Activated naive CD4-positive, alpha-beta T cell treated with anti-CD3 and anti-CD28 coated beads for 36 hours (primary cell): ENCODE measurements at places on chromosomes 5 and 9. TPM values are rescaled to one million over a fixed set of nuclear protein-coding genes. Genes with fewer than 3 reads are reported as not detected.

DNA sequence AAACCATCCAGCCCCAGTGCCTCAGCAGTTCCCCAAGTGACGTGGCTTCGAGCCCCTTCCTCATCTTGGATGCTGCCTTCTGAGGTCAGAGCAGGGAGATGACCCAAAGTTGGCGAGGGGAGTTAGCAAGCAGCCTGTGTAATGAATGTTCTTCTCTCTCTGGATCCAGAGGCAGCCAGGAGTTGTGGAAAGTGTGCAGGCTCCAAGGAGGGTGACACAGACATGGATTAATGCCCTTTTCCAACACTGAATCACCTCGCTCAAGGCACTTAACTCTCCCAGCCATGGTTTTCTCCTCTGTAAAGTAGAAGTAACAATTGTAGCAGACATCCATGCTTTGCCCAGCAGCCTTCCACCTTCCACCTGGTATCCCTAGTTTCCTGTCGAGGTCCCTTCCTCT lies 64.6 kb upstream of the HAND1 start:
- no peaks in the 10 kb centered on the region for H3K36me3 ChIP-seq
- H3K4me1 ChIP-seq: no peaks in the 10 kb centered on the region
- DNase-seq: no peak
- no peak overlapping the region for H3K27ac ChIP-seq
- no peak overlapping the region for H3K4me3 ChIP-seq
- peaks cover 4% of the 10 kb centered on the region for H3K27me3 ChIP-seq

GRCh38 chr5:125348221-125348692 lies 601.8 kb upstream of the ZNF608 start:
- no peaks in the 10 kb centered on the region for H3K27me3 ChIP-seq
- no peak overlapping the region for H3K4me3 ChIP-seq
- DNase-seq: no peak
- H3K36me3 ChIP-seq: no peaks in the 10 kb centered on the region

DNA sequence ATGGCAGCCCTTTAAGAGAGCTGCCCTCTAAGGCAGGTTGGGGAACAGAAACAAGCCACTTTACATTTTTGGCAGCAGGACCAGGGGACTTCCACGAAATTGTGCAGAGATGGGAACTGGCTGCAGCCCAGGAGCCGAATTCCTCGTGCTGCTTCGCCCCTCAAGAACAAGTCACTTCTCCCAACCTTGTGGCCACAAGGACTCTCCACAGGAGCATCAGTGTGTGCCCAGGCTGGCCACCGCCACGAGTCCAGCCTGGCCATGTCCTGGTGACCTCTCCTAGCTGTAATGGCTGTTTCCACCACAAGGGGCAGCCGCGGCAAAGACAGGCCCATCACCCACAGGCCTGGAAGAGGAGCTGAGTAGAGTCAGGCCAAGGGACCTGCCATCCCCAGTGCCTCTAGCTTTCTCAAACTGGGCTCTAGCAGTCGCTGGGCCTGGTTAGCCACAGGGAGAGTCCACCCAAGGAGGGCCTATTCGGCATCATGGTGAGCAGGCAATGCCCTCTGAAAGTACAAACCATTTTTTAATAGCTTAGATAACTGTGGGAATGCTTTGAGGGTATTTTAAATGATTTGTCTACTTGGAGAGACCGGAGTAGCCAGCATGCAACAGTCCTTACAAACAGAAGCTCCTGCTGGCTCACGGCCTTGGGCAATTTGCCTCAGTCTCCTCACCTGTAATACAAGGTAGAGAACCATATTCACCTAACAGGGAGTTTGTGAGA lies 129.0 kb downstream of the COL23A1 start:
- no peaks in the 10 kb centered on the region for H3K4me1 ChIP-seq
- no peaks in the 10 kb centered on the region for H3K27me3 ChIP-seq
- no peaks in the 10 kb centered on the region for H3K36me3 ChIP-seq
- H3K27ac ChIP-seq: no peak overlapping the region
- DNase-seq: peak; percentile 73

- H3K27ac ChIP-seq: no peak overlapping the region
- H3K4me3 ChIP-seq: no peak overlapping the region
- no peaks in the 10 kb centered on the region for H3K27me3 ChIP-seq
- H3K4me1 ChIP-seq: no peaks in the 10 kb centered on the region
- no peaks in the 10 kb centered on the region for H3K36me3 ChIP-seq
These were observed 494.8 kb downstream of the MAT2B start for GRCh38 chr5:164000241-164000640.

DNA sequence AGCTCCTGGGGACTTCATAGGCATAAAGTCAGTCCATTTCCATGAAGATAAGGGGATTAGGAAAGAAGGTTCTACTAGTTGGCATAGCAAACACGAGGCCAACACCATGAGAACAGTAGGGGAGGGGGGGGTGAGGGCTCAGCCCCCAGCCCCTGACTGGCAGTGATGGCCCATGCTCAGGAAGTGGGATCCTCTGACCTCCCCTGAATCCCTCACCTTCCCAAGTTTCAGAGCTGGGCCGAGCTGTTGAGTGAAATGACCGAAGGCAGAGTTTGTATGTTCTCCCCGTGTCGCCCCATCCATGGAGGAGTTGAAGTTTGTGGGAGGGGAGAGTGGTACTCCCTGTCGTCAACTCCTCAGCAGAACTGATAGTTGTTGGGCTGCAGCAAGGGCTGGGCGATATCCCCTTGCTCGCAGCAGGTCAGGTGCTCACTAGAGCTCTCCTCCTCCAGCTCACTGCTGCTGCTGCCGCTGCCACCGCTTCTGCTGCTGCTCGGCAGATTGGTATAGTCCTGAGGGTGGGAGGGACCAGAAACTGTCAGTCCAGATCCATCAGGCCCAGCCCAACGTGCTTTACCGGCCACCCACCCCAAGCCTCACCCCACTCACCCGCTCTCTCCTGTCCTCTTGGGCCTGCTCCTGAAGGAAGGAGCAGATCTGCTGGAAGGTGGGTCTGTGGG lies 32.5 kb downstream of the CSF1R start:
- DNase-seq: no peak
- H3K36me3 ChIP-seq: peaks cover 32% of the 10 kb centered on the region
- no peak overlapping the region for H3K4me3 ChIP-seq
- H3K27ac ChIP-seq: no peak overlapping the region
- H3K27me3 ChIP-seq: no peaks in the 10 kb centered on the region

- no peak for DNase-seq
- peaks cover 3% of the 10 kb centered on the region for H3K27me3 ChIP-seq
- H3K27ac ChIP-seq: no peak overlapping the region
- no peak overlapping the region for H3K4me3 ChIP-seq
- H3K4me1 ChIP-seq: peaks cover 19% of the 10 kb centered on the region
These were observed 83.2 kb downstream of the TNC start for GRCh38 chr9:115034801-115035200.

- H3K36me3 ChIP-seq: no peaks in the 10 kb centered on the region
- H3K27me3 ChIP-seq: no peaks in the 10 kb centered on the region
- DNase-seq: peak; percentile 38
- peak overlapping the region; percentile 77 for H3K4me3 ChIP-seq
- H3K27ac ChIP-seq: no peak overlapping the region
These were observed 3.1 kb downstream of the IER5L start for GRCh38 chr9:129174724-129175514.

GRCh38 chr5:151083081-151083676 lies 2.3 kb upstream of the TNIP1 start:
- peak overlapping the region; percentile 82 for H3K4me3 ChIP-seq
- DNase-seq: peak; percentile 91
- H3K36me3 ChIP-seq: peaks cover 20% of the 10 kb centered on the region
- peak overlapping the region; percentile 69 for H3K27ac ChIP-seq
- no peaks in the 10 kb centered on the region for H3K27me3 ChIP-seq
- H3K4me1 ChIP-seq: peaks cover 65% of the 10 kb centered on the region

Gene TIMD4
- 5.2 TPM for total RNA-seq
